ENCODE measurements at places on chromosomes 16 and 17.

- DNase-seq: no peak
These were observed 6.3 kb upstream of the XAF1 start for GRCh38 chr17:6749519-6749918.

GRCh38 chr16:88017587-88018101, 66.4 kb downstream of the BANP start:
- no peak for DNase-seq

GRCh38 chr16:79217375-79218011, 383.0 kb downstream of the MAF start:
- no peak for DNase-seq

- peak; percentile 22 for DNase-seq
These were observed 67.0 kb downstream of the USP31 start for GRCh38 chr16:23082161-23082788.

GRCh38 chr17:13429201-13429600, 172.5 kb downstream of the HS3ST3A1 start:
- no peak for DNase-seq

DNA sequence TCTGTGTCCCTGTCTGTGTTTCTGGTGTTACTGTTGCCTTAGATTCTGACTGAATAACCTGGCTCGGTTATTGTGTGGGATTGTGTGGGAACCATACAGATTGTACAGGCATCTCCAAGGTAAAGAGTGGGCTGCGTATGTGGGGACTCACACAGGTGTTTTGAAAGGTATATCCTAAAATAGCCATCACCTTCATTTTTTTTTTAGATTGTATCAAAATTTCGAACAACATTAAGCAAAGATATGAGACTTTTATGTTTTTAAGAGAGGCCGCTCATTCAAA, 53.5 kb downstream of the ATP2C2 start:
- no peak for DNase-seq

GRCh38 chr17:72294487-72294893, 173.7 kb downstream of the SOX9 start:
- no peak for DNase-seq

DNA sequence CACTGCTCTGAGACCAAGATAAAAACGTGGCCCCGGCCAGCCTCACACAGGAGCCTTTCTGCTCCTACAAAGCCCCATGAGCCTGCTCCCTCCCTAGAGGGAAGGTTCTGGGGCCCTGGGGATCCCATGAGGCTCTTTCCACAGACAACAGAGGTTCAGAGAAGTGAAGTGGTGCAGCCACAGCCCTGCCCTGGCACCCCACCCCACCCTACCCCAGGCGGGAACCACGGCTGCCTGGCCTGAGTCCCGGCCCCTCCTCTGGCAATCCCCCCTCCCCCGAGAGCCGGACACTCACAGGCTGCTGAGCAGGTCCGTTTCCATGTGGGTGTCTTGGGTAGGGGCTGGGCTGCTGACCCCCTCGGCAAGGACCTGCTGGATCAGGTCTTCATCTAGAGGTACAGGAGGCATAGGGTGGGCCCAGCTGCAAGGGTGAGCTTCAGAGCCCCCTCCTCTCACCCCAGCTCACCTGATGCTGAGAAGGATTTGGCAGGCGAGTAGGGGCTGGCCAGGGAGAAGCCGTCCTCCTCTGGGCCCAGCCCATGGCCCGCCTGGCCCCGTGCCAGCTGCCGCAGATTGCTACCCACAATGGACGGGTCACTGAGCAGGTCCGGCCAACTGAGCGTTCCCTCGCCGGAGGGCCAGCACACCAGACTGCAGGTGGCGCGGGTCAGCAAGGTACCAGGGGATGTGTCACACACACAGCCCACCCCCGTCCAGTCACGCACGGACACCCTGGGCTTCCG, 38.7 kb downstream of the PKD1 start:
- DNase-seq: no peak

- no peak for DNase-seq
These were observed 13.5 kb downstream of the TMC6 start for GRCh38 chr17:78114831-78115723.

- no peak for DNase-seq
These were observed 19.3 kb upstream of the IL17C start for GRCh38 chr16:88618956-88619667.

DNA sequence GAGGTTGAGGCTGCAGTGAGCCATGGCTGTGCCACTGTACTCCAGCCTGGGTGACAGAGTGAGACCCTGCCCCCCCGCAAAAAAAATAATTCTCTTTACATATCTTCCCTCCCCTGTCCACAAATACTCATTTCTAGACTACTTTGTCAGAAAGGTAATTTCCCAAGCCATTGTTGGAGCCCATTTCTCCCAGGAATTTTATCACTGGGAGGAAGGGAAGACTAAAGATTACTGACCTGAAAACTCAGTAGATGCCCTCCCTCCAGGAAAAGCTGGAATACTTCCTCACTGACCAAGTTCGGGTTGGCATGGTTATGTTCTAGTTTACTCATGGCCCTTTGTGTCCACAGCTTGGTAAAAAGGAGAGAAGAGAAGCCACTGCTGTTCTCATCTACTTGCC, 4.1 kb downstream of the CALCOCO2 start:
- no peak for DNase-seq

GRCh38 chr16:14241631-14242030, 170.5 kb downstream of the MRTFB start:
- DNase-seq: no peak

DNA sequence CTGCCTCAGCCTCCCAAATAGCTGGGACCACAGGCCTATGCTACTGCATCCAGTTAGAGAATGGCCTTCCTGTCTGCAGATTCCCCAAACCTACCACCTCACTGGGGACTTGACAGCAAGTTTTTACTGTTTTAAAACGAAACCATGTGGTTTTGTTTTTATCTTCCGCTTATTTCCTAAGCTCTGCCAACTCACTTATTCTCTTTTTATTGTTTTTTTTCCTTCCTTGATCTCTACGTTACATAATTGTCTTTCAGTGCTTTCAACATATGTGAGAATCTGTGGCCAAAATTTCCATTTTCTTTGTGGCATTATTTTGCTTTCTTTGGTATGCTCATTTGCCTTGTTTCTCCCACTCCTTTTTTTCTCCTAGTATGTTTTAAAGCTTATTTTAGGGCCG, 14.6 kb upstream of the SLC38A7 start:
- no peak for DNase-seq

DNA sequence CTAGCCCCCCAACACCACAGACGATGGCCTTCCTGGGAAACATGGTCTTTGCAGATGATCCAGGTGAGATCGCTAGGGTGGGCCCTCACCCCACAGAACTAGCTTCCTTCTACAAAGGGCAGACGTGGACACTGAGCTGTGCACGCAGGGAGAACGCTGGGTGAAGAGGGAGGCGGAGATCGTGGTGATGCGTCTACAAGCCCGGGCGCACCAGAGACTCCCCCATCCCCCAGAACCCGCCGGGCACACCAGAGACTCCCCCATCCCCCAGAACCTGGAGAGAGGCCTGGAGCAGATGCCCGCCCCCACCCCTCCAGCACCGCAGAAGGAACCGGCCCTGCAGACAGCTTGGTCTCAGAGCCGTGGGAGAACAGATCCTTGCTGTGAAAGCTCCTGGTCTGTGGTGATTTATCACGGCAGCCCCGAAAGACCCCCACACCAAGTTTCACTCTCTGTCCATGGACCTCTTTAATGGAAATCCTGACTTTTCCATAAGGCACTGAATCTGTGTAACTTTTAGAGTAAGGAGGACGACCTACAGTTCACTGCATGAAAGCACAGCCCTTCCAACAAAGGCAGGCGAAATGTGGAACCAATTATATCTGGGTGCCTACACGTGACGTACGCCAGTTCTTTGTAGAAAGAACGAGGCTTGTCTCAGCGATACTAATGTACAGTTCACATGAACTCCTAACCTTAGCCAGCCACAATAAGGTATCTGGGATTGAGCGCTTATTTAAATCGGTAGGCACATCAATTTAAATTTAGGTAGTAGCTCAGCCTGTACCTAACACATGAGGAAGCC, 88.5 kb downstream of the ANKRD11 start:
- DNase-seq: peak; percentile 63

DNA sequence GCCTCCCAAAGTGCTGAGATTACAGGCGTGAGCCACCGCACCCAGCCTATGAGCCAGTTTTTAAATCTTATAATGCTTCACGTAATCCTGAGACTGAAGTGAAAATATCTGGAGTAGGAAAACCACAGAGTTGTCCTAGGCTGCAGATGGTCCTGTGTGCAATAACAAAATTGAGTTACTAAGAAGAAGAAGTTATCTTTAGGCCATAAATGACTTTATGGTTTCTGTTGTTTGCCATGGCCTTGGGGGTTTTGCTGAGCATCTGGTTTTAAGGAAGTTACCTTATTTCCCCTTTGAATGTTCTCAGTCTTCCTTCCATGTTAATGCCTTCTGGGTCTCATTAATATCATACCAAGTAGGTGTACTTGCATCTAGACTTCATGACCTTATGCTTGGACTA, 16.5 kb downstream of the NMT1 start:
- DNase-seq: no peak

GRCh38 chr17:45395569-45396415, 36.9 kb downstream of the ARHGAP27 start:
- DNase-seq: no peak

GRCh38 chr16:50260206-50261159, 5.9 kb upstream of the ADCY7 start:
- DNase-seq: no peak

DNA sequence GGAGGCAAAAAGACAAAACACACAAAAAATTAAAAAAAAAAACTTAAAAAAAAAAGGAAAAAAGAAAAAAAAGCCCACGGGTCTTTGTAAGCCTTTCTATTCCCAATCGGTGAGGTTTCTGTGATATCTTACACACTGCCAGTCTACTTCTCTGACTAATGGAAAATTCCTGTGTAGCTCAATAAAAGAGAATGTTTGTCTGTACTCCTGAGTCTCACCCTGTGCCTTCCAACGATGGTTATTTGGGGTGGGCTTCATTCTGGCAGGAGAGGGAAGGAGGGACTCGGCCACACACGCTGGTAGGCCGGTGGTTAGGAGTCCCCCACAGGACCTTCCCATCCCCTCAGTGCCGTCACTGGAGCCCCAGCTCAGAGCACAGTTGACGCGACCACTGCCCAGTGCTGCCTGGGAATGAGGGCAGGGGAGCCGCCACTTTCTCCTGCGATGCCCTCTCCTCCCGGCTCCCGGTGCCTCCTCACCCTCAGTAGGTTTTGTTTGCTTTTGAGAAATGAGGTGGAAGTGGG, 68.0 kb downstream of the AMFR start:
- DNase-seq: peak; percentile 52

DNA sequence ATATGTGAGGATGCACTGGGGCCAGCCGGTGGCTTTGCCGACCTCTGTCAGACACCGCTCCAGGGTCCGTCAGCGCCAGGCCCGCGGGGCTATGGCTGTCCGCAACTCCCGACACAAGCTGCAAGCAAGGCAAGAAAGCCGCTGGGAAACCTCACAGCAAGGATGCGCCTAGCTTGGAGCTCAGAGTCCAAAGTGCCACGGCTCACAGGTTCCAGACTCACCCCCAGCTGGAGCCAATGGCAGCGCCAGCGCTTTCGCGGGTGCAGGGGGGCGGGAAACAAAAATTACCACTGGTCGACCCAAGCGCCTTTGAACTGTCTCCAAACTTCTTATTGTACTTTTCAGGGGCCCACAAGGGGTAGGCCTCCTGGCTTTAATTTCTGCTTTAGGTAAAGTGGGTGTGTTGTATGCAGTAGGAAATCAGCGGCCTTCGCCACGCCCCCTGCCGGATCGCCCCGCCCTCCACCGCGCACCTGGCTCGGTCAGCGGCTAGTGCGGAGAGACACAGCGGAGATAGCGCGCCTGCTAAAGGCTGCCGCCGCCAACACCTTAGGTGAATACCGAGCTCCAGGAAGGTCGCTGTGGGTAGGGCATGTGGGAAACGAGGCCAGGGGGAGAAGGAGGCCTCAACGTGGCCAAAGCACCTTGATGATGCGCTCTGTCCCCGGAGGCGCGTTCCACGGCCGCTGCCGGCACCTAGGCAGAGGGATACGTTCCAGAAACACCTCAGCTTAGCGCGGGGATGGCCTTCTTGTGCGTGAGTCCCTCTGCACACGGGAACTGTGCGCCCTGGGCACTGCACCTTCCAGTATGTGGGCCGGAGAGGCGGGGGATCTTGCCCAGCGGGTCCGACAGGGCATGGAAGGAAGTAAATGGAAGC, 61.0 kb upstream of the RBL2 start:
- peak; percentile 8 for DNase-seq

GRCh38 chr16:2366660-2367309, 26.3 kb upstream of the ABCA3 start:
- DNase-seq: no peak

DNA sequence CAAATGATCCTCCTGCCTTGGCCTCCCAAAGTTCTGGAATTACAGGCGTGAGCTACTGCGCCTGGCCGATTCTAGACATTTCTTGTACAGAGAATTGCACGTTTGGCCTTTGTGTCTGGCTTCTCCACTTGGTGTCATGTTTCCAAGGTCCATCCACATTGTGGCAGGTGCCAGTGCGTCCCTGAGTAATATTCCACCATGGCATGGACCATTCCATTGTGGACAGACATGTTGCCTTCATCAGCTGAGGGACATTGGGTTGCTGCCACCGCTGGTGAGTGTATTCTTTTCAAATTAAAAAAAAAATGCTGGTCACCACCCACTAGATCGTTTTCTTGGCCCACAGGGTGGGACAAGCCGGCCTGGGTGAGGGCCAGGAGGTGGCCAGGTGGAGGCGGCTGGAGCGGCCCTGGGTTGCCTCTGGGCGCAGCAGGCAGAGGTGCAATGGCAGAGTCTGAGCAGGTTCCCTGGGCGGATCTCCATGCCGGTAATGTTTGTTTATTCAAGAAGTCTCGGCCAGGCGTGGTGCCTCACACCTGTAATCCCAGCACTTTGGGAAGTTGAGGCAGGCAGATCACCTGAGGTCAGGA, 274.1 kb downstream of the SEC14L1 start:
- DNase-seq: no peak

DNA sequence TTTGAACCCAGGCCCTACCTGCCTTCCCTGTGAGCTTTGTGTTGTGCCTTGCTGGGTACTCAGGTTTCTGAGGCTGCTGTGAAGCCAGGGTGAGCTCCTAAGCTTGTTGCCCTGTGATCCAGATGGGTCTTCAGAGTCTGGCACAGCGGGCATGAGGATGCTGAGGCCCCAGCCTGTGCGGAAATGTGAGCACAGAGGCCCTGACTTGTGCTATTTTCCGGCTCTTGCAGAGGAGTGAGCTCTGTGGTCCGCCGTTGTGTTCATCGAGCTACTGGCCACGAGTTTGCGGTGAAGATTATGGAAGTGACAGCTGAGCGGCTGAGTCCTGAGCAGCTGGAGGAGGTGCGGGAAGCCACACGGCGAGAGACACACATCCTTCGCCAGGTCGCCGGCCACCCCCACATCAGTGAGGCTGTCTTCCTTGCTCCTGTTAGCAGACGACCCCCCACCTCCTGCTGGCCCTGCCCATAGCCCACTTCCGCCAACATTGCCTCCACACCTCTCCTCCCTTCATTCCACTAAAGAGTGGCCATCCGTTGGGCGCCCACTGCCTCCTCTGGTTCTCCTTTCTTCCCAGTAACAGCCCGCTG, 2.7 kb downstream of the PHKG2 start:
- DNase-seq: no peak

DNA sequence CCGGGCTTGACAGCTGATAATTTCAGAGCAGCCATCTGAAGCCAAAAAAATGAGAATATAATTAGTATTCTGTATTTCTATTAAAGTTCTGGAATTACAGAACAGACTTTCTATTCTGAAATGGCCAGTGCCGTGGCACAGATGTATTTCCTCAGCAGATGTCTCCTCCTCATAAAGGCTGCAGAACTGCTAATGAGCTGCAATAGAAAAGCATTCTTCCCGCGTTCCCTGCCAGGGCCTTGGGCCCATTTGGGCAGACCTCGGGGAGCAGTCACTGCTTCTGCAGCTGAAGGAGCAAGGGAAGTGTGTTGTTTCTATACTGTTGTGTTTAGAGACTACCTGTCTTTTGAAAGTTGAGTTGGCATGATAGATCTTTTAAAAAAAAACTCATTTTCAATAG, 152.6 kb upstream of the CACNG5 start:
- peak; percentile 36 for DNase-seq

GRCh38 chr17:41176744-41177387, 1.2 kb downstream of the KRTAP4-2 start:
- no peak for DNase-seq
